ENCODE measurements at places on chromosomes 6 and 20.

DNA sequence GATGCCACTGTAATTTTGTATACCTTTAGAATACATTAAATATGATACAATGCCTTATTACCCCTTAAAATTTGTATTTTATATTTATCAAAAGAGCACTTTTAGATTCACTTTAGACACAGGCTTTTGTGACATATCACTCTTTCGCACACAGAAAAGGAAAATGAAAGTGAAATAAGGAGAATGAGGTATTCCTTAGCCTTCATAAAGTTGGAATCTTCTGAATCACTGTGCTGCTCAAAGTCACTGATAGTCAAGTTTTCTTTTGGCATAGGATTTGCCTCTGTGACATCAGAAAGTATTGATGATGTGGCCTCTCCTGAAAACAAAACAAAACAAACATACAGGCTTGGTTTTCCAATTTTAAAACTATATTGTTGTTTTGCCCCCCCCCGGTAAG, 1097.1 kb downstream of the KIF16B start:
- DNase-seq, result no peak

- no peak for DNase-seq
These were observed 270.8 kb downstream of the CD83 start for GRCh38 chr6:14388371-14388770.

DNA sequence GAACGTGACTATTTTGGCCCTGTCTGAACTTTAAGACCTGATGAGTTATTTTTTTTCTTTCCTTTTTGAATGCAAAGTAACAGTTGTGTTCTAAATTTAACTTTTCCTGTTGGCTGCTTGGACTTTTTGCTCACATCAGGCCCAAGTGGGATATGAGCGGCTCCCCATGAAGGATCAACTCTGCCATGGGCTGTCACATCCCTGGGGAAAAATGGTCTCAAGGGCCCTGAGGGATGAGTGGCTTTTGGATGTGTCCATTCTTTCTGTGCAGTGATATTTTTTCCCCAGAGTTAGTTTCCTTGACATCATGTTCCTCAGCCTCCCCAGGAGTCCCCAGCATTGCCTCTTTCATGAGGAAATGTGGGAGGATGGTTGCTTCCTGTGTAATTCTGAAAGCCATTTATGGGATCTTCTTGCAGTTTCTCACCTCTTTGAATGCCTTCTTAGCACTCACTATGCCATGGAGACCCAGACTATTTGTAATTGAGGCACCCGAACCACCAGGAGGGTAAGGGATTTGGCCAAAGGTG, 92.5 kb downstream of the SLC24A3 start:
- no peak for DNase-seq

DNA sequence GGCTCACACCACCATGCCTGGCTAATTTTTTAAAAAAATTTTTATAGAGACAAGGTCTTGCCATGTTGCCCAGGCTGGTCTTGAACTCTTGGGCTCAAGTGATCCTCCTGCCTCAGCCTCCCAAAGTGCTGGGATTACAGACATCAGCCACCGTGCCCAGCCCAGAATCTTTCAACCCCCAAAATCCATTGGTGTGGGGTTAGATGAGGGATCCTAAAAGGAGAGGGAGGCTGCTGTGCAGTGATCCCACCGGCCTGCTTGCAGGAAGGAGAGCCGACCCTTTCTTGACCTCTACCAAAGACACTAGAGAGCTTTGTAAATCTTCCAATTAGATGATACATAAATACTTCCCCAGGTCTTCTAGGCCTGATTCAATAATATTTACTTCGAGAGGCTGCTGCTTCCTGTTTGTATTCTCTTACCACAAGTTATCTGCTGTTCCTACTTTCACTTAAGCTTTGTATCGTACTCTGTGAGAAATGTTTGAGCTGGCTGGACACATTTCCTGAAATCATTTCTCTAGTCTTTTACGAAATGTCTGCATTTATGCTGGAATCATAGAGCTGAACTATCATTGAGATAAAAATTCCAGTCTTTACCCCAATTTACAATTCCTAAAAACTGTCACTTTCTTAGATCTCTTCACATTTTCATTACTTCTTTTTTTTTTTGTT, 49.3 kb upstream of the IER3 start:
- no peak for DNase-seq

DNA sequence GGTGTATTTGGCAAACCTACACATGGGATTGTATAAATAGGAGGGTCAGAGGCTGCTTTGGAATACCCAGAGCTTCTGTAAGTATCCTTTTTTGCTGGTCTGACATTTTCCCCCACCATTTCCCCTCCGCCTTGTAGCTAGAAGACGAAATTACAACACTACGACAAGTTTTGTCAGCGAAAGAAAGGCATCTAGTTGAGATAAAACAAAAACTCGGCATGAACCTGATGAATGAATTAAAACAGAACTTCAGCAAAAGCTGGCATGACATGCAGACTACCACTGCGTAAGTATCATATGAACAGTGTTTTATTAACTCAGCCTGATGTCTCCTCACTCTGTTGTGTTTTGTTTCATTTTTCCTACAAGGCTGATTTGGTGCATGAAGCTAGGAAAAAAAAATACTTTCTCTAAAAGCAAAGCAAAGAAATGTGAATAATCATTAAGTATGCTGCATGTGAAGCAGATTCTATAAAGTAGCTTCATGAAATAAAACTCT, 72.7 kb downstream of the HDDC2 start:
- no peak for DNase-seq

DNA sequence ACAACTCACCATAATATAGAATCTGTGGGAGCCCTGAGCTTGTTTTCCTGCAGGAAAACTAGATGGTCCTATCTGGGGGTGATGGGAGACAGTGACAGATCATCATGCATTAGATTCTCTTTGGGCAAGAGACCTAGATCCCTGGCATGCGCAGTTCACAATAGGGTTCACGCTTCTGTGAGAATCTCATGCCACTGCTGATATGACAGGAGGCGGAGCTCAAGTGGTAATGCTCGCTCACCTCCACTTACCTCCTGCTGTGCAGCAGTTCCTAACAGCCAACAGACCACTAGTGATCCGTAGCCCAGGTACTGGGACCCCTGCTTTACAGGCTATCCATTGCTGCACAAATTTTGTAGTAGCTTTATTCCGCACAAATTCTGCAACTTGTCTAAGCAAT, 84.5 kb downstream of the HIVEP2 start:
- no peak for DNase-seq

DNA sequence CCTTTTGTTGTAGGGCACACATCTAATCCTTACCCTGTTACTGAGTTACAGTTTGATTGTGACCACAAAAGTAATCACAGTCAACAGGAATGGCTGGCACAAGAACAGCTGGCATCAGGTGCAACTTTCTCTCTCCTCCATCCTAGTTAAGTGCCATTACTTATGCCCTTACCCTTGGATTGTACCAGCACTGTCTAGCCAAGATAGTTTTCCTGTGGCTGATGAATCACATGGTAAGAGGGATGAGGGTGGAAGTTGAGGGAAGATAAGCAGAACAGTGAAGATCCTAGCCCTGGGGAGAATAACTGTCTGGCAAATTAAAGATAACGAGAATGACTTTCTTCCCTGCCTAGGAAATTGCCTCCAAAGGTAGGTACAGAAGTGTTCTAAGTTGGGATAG, 42.0 kb downstream of the RNF217 start:
- DNase-seq, result no peak

DNA sequence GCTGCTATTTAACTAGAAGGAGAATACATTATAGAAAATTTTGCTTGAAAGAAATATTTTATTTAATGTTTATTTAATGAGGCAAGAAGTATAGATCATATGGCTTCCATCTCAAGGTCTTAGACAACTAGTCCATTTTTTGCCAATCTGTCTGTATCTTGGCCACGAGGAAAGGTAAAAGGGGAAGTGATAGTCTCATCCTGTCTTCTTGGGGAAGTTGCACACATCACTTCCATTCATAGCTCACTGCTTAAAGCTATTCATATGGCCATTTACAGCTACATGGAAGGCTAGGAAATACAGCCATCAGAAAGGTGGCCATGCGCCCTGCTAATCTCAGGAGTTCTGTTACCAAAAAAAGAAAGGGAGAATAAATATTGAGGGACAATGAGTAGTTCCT, 50.8 kb downstream of the METTL24 start:
- DNase-seq, result no peak

- DNase-seq, result no peak
These were observed 36.5 kb upstream of the STK35 start for GRCh38 chr20:2065099-2065498.

GRCh38 chr6:5112066-5112799, 27.1 kb downstream of the PPP1R3G start:
- DNase-seq, result no peak

DNA sequence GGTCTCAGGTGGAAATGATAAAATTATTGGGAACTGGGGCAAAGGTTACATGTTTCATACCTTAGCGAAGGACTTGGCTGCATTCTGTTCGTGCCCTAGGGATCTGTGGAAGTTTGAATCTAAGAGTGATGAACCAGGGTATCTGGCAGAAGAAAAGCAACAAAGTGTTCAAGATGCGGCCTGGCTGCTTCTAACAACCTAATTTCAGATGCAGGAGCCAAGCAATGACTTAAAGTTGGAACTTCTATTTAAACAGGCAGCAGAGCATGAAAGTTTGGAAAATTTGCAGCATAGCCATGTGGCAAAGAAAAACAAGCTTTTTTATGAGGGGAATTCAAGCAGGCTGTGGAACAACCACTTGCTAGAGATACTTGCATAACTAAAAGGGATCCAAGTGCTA, 73.5 kb downstream of the CD24 start:
- no peak for DNase-seq

DNA sequence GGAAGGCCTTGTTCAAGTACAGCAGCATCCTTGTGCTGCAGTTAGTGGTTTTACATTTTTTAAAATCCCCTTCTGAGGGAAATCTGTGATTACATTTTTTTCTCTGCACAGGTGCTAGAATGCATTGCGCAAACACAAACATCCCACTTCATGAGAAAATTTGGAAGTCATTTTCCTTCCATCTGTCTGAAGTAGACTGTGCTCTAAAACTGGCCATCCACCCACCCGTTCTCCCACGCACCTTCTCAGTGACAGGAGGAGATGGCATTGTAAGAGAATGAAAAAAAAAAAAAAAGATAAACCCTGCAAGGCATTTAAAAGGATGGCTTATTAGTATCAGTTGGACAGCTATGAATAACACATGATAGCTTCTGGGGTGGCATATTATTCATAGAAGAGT, 65.0 kb downstream of the SOBP start:
- DNase-seq, result no peak

DNA sequence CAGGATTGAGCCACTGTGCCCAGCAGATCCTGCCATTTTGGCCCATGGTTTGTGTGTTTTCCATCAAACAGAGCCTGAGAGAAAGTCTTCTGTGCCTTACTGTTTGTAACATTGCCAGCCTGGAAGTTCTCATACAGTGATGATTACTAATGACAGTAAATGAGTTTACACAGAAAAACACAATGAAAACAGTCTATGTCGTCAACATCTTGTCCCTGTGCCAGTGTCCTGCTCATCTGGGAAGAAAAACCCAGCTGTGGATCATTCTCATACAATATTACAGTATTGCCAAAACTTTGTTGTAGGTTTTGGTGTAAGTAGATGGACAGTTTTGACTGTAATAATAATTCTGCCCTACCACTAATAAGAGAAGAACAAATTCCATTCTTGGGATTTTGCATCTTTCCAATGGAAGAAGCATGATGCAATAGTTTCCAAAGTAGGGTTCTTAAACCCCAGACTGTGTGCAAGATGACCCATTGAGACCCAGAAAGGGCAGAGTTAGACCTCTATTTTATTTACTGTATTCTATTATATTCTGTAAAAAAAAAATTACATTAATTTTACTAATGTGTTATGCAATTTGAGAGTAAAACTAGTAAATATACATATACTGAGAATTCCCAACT, 135.0 kb upstream of the JARID2 start:
- DNase-seq, result no peak

DNA sequence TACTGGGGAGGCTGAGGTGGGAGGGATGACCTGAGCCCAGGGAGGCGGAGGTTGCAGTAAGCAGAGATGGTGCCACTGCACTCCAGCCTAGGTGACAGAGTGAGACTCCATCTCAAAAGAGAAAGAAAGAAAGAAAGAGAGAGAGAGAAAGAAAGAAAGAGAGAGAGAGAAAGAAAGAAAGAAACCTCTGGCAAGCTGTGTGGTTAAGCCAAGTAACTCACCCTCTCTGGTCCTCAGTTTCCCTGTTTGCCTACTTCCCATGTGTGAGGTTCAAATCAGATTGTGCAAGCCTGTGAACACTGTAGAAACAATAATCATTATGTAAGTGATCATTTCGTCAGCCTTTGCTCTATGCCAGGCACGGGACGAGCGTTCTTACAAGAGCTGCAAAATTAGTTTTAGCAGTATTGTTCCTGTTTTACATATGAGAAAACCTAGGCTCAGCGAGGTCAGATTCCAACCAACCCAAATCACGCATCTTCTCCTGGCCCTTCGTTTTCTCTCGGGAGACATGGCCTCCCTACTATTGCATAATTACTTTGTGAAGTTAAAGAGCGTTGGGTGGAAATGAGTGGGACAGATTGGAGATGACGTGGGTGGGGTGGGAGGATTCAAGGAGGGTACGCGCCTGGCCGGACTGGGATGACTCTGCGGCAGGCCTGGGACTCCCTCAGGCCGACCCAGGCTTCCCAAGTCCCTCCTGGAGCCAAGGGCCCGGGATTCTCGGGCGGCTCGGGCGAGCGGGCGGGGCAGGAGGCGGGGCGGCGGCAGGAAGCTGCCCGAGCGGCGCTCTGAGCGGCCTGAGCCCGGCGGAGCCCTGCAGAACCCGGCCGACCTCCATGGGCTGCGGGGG, at the start of gene SNX21:
TSS of gene SNX21 (plus strand) at position 770 of the 853 bp plus-strand sequence. CDS start 121 bp downstream, outside the sequence.
- peak; percentile 45 for DNase-seq

DNA sequence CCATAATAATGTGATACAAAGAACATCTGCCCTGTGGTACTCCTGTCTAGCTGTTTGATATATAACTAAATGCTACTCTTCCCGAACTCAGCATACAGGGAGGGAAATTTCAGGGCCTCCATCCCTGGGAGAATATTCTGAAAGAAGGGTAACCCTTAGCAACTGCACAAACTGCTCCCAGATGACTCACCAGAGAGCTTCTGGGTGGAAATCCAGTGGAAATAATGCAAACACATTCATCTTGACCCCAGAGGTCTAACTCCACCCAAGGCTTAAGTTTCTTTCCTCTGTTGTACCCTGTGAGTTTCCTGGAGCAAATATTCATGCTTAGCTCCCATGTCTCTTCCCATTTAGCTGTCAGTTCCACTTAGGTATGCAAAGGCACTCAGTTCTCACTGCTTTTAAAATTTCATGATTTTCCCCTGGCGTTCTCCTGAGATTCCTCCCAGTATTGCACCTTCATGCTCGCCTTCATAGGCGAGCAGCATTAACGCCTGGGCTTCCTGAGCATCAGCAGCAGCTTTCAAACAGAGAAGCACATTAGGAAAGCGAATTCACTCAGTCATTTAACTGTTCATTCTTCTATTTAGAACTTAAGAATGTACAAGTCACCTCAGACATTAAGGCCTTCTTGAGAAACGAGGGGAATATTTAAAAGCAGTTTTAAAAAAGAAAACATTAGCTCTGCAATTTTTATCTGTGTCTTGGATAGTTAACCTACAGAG, 43.8 kb upstream of the LAMA4 start:
- no peak for DNase-seq

All from NCI-H1048 (cell line).